ENCODE measurements at places on chromosomes 1 and 21.
A peak's percentile ranks its signal among the peaks of the same experiment; 100 is the strongest.

DNA sequence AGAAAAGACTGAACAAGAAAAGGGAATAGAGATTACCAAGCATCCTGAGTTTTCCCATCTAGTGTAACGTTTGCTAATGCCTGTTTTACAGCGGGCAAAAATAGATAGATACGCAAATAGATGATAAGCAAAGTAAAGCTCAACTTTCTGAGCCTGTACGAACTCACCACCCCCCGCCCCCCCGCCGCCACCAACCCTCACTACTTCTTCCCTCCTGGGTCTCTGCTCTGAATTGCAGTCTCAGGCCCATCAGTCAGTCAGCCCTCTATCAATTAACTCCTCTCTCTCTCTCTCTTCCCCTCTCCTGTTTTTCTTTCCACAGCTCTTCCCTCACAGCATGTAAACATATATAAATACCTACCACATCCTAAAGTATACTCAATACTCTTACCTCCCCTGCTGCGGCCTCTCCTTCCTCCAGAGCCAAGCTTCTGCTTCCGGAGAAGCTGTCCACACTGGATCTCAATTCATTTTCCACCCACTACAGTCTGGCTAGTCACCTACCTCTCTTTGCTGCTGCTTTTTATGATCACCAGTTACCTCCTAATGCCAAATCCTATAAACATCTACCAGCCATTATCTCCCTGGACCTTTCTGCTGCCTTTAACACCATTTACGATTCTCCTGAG, 64.6 kb downstream of the CAPN2 start:
- no peak for DNase-seq

DNA sequence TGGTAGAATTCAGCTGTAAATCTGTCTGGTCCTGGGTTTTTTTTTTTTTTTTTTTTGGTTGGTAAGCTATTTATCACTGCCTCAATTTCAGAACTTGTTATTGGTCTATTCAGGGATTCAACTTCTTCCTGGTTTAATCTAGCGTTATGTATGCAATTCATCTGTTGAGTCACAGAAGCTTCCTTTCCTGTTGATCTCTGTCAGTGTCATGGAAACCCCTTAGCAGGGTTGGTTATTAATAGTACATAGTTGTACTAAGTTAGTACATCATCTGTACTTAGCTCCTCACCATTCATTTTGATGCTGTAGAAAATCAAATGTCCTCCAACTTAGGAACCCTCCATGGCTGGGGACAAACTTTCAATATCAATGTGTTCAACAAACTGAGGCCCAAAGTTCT, 51.0 kb upstream of the BARHL2 start:
- DNase-seq = peak; percentile 11

DNA sequence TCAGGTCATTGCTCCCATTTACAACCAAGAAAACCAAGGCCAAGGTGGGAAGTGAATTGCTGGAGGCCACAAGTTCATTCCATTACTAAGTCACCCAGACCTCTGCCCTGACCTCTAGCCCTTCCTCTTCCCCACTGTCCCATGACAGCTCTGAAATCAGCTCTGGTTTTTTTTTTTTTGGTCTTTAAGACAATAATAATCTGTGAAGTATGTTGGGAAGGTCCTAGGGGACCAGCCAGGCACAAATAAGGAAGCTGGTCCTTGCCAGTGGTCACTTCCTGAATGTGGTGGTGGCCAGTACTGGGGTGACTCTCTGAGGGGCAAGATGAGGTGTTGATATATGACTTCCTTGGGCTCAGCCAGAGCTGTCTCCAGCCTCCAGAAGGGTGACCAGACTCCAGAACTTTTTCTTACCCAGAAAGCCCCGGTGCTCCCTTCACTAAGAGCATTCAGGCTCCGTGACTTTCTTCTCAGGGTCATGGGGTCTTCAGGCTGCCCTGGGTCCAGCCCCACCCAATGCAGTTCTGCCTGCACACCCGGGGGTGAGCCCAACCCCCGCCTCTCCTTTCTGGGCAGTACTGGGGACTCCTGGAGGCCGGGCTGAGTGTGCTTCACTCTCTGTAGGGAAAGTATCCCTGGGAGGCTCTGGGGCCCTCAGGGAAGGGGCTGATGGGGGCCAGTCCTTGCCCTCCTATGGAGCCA, 159.6 kb downstream of the PTPRU start:
- peak; percentile 13 for DNase-seq

GRCh38 chr1:51734896-51735745, 118.2 kb downstream of the OSBPL9 start:
- DNase-seq = no peak

- no peak for DNase-seq
Measured at GRCh38 chr1:91080650-91081049, 58.8 kb upstream of the ZNF644 start.

DNA sequence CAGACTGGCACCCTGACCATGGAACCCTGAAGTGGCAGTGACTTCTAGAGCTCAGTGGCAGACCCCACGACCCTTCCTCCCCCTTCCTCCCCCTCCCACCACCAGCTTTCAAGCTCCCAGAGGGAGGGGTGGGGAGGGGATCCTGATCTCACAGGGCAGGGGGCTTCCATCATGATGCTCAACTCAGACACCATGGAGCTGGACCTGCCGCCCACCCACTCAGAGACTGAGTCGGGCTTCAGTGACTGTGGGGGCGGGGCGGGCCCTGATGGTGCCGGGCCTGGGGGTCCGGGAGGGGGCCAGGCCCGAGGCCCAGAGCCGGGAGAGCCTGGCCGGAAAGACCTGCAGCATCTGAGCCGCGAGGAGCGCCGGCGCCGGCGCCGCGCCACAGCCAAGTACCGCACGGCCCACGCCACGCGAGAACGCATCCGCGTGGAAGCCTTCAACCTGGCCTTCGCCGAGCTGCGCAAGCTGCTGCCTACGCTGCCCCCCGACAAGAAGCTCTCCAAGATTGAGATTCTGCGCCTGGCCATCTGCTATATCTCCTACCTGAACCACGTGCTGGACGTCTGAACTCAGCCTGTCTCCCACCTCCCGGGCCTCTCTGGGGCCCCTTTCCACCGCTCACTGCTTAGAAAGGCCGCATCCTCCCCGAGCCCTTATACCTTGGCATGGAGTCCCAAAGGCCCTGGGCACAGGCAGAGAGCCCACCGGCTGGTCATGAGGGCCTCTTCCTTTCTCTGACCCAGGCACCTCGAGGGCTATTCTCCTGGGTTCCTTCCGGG, 3.9 kb downstream of the NHLH1 start:
- DNase-seq = no peak

Measured in LHCN-M2 (cell line).